ENCODE measurements at places on chromosomes 5 and 9. TPM values are rescaled to one million over a fixed set of nuclear protein-coding genes. Genes with fewer than 3 reads are reported as not detected.

The SLC1A3 gene
- total RNA-seq = not detected

DNA sequence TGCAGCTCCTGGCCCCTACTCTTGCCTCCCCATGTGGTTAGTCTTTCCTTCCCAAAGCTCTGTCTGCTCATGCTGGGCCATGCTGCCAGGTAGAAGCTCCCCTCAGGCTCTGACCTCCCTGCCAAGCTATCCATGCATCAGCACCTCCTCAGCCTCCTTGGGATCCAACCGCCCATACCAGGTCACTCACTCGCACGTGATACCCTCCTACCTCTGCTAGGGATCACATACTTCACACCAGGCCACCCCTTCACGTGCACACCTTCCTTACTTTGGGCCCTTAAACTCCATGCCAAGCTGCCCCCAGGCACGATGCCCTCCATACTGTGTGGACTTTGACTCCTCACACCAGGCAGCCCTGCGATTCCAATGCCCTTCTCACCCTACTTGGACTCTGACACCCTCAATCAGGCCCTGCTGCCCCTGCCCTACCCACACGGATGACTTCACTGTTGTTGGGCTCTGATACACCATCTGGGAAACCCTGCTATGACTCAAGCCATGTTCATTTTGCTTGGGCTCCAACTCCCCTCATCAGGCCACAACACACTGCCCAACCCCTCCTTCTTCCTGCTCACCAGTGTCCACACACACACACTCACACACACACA lies 34.1 kb downstream of the ZNF483 start:
- DNase-seq = no peak

- DNase-seq = no peak
These were observed 175.5 kb downstream of the GNA14 start for GRCh38 chr9:77472646-77473045.

DNA sequence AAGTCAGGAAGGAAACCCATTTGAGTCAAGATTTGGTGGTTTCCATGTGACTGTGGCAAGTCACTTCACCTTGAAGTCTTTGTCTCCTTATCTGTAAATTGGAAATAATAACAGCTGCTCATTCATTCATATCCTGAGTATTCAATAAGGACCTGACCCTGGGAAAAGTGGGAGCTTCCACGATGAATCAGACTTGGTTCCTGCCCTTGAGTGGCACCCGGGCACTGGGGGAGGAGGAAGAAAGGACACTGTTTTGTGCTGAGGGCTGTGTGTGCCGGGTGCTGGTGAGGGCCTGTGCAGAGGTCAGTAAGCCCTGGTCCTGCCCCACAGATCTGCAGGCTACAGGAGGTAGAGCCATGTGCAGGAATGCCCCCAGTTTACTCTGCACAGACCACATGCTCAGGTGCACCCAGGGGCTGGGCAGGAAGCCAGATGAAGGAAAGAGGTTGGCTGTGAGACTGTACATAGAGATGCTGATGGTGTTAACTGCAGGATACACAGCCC lies 6.8 kb downstream of the NDST1 start:
- peak; percentile 82 for DNase-seq

- DNase-seq = no peak
These were observed 94.7 kb downstream of the FGF10 start for GRCh38 chr5:44294516-44294915.
